Natural killer cell treated with Interleukin-12 subunit alpha and Interleukin-12 subunit beta and Interleukin-15 and Interleukin-18, amount 100 ng/mL, for 72 hours (primary cell): ENCODE measurements at places on chromosomes 1 and 21. TPM values are rescaled to one million over a fixed set of nuclear protein-coding genes. Genes with fewer than 3 reads are reported as not detected.

Gene S1PR1
- total RNA-seq: 11.8 TPM

Gene ASCL5
- total RNA-seq: not detected

Gene S100A7
- not detected for total RNA-seq

Gene SPRR2E
- total RNA-seq: not detected

Gene MRAP
- not detected for total RNA-seq

Gene NTMT2
- total RNA-seq: not detected

Gene GFI1
- 35.4 TPM for total RNA-seq

DNA sequence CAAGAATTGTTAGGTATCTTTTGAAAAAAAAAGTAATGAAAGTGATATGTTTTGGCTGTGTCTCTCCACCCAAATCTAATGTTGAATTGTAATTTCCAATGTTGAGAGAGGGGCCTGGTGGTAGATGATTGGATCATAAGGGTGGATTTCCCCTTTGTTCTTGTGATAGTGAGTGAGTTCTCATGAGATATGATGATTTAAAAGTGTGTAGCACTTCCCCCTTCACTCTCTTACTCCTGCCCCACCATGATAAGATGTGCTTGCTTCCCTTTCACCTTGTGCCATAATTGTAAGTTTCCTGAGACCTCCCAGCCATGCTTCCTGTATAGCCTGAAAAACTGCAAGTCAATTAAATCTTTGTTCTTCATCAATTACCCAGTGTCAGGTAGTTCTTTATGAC, 70.7 kb downstream of the XCL2 start:
- DNase-seq: no peak

- DNase-seq: no peak
These were observed 73.6 kb downstream of the RGS13 start for GRCh38 chr1:192709544-192709943.

- no peak for DNase-seq
These were observed 17.2 kb downstream of the CEP350 start for GRCh38 chr1:179971563-179972496.

- DNase-seq: no peak
These were observed 138.7 kb downstream of the DISP1 start for GRCh38 chr1:222953585-222953984.

DNA sequence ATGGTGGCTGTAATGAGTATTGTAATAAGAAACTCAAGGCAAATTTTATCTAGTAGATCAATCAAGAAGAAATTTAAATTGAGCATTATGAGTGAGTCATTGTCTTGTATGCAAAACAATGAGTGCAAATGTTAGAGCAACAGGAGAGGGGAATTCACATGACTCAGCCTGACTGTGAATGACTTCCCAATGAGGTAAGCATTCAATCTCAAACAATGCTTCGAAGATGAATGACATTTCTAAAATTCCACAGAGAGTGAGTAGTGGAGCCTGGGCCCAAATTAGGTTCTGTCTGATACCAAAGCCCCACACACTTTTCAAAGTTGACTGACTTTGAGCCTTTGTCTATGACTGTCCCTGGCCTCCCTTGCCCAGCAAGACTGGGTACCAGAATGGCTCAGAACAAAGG, 738.0 kb downstream of the PTPRU start:
- DNase-seq: no peak

DNA sequence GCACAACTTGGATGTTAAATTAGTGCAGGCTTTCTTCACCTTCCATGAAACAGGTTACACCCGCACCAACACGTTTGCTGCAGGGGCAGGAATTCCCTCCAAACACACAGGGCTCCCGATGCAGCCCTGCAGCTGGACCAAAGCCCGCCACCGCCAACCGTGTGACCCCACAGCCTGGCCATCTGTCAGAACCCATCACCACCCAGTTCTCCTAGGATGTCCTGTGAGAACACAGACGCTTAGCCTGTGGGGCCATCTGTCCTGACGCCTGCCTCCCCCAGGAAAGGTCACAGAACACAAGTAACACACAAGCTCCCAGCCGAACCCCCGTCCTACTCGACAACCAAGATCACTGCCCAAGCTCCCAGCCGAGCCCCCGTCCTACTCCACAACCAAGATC, 108.1 kb downstream of the NPHP4 start:
- no peak for DNase-seq

DNA sequence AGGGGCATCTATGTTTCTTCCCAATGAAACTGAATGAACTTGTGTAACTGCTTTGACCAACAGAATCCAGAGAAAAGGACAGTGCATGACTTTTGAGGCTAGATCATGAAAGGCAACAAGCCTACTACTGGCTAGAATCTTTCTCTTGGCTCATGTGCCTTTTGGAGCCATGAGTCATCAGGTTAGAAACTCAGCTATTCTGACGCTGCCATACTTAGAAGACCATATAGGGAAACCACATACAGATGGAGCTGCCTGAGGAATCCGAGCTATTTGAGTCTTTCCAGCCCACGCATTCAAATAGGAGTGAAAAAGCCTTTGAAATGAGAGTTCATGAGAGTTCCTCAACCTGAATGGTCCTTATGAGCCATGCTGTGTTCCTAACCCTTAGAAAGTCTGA, 738.5 kb upstream of the CHRM3 start:
- DNase-seq: no peak

GRCh38 chr1:190832511-190832910, 354.8 kb upstream of the BRINP3 start:
- no peak for DNase-seq

GRCh38 chr1:23643736-23644554, 47.7 kb upstream of the RPL11 start:
- no peak for DNase-seq

GRCh38 chr1:226029093-226029496, 30.0 kb upstream of the SDE2 start:
- DNase-seq: no peak

GRCh38 chr21:40723317-40723716, 123.6 kb downstream of the DSCAM start:
- DNase-seq: no peak
